Naive B cell (primary cell): ENCODE measurements at places on chromosomes 7 and 10.
A peak's percentile ranks its signal among the peaks of the same experiment; 100 is the strongest.

GRCh38 chr7:157423348-157423747 lies 86.5 kb downstream of the DNAJB6 start:
- DNase-seq = no peak

- DNase-seq = no peak
These were observed 71.0 kb downstream of the CASD1 start for GRCh38 chr7:94580601-94581000.

GRCh38 chr7:114181280-114181679 lies 233.3 kb upstream of the FOXP2 start:
- DNase-seq = no peak

GRCh38 chr10:101355072-101355706 lies 1.2 kb downstream of the BTRC start:
- no peak for DNase-seq

DNA sequence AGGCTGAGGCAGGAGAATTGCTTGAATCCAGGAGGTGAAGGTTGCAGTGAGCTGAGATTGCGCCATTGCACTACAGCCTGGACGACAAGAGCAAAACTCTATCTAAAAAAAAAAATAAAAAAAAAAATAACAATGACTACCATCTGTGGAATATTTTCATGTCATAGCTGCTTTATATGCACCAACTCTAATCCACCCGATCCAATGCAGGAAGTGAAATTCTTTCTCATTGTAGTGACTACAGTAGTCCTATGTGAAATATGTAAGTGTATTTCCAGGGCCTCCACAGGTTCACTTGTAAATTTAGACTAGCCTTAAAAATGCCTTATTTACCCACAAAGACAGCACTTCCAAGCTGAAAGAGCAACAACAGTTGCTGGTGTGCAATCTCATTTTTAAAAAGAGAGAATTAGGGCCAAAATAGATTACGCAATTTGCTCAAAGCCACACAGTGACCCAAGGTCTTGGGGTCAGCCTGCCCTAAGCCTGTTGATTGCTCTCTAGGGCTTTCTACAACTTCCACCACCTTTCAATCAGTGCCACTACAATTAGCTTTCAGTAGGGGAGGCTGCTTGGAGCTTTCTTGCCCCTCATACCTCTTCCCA lies 25.8 kb upstream of the EGFR start:
- DNase-seq = no peak

GRCh38 chr7:1526271-1526754 lies 4.2 kb upstream of the MAFK start:
- no peak for DNase-seq

DNA sequence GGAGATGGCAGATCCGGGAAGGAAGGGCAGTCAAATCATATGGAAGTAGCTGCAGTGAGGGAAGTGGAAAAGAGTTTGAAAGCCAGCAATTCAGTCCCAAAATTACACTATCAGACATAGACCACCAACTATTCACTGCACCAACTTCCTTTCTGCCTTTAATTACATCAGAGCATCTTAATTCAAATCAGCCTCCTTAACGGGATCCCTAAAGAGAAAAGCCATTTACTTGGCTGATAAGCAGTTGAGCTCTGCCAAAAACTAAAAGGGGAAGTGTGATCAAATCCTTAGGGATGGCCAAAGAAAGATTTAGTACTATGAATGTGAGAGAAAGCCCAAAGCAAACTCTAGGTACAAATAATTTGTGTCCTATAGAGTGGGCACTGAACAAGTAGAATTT lies 110.4 kb downstream of the AMPH start:
- no peak for DNase-seq

GRCh38 chr7:31190906-31191305 lies 138.8 kb downstream of the ADCYAP1R1 start:
- DNase-seq = no peak

GRCh38 chr10:76036962-76037361 lies 605.5 kb downstream of the LRMDA start:
- DNase-seq = no peak

DNA sequence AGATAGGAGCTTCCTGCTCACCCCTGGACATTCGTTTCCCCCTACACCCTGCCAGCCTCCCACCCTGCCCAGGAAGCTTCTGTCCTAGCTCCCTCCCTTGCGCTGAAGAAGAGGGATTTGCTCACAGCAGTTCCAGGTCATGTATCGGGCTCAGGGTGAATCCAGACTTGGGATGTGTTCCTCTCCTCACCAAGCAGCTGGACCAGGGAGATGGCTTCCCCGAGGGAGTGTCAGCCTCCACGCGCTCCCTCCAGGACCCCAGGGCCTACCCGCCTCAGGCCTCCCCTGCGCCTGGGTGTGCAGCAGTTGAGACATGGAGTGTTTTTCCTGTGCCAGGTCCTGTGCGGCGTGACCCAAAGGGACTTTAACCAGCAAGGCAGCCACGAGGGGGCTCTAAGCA lies 435.6 kb upstream of the FOXK1 start:
- no peak for DNase-seq

DNA sequence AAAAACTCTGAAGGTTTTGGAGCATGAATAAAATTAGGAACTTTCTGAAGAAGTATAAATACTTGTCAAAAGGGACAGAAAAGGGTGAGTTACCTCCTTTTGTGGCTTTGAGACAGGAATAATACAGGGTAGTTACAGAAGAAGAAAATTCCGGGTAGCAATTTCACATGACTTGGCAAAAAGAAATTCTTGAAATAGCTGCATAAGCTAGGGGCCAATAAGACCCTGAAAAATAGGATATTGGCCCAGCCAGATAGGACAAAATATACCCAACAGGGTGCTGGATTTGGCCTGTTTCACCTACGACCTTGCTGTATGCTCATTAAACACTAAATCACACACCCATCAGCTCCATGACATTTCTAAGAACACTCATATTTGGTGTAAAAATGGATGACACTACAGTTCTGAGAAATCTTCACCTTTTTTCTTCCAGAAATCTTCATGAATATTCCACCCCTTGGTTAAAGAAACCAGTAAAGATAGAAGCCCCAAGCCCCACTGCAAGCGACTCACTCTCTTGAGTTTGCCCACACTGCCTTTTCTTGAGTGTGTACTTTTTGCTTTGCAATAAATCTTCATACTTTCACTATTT lies 362.7 kb downstream of the SEMA3D start:
- DNase-seq = no peak

DNA sequence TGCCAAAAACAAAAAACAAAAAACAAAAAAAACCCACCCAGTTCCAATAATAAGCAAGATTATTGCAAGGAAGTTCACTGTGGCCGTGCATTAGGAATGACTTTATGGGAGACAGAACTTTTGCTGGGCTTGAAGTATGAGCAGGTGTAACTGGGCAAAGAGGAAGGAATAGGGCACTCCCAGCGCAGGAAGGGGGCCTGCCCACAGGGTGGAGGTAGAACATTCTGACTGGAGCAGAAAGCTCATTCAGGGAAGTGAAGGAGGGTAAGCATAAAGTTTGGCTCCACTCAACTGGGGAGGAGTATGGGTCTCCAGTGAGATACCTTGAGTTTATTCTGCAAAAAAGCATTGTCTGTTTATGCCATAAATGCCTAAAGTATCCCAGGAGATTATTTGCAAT lies 42.1 kb upstream of the WIPF3 start:
- no peak for DNase-seq

- no peak for DNase-seq
These were observed 65.6 kb downstream of the FOXI2 start for GRCh38 chr10:127802531-127803095.

DNA sequence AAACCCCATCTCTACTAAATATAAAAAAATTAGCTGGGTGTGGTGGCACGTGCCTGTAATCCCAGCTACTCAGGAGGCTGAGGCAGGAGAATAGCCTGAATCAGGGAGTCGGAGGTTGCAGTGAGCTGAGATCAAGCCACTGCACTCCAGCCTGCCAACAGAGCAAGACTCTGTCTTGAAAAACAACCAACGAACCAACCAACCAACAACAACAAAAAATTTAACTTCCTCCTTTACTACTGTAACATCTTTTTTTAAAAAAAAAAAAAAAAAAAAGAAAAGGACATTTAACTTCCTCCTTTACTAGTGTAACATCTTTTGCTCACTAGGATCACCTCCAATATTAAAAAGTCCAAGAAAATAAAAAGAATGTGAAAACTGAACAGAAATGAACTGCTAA lies 92.3 kb upstream of the TMEM168 start:
- peak; percentile 34 for DNase-seq

- DNase-seq = no peak
These were observed 231.8 kb downstream of the WDR37 start for GRCh38 chr10:1287971-1288401.

GRCh38 chr7:81462672-81463071 lies 307.2 kb downstream of the HGF start:
- DNase-seq = no peak

GRCh38 chr7:139635526-139636302 lies 112.2 kb downstream of the CLEC2L start:
- no peak for DNase-seq

GRCh38 chr7:40843338-40843985 lies 708.7 kb downstream of the SUGCT start:
- DNase-seq = no peak

GRCh38 chr7:24964191-24964590 lies 15.8 kb downstream of the OSBPL3 start:
- DNase-seq = no peak

GRCh38 chr7:45713669-45714520 lies 139.7 kb downstream of the ADCY1 start:
- DNase-seq = no peak

DNA sequence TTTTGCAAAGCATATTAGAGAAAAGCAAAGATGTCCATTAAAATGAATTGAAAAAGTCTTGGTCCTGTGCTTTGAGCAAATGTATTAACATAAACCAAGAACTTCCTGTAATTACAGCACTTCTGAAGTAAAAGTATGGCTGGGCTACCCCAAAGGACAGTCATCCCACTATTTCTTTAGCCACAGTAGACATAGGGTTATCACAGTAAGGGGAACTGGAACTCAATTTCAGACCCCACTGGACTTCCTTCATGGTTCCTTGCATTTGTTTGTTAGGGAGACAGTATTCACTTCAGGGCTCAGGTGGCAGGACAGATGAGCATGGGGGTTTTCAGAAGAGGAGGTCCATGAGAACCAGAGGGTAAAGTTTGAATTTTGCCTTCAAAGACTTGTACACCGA lies 203.1 kb upstream of the PDE1C start:
- DNase-seq = no peak

DNA sequence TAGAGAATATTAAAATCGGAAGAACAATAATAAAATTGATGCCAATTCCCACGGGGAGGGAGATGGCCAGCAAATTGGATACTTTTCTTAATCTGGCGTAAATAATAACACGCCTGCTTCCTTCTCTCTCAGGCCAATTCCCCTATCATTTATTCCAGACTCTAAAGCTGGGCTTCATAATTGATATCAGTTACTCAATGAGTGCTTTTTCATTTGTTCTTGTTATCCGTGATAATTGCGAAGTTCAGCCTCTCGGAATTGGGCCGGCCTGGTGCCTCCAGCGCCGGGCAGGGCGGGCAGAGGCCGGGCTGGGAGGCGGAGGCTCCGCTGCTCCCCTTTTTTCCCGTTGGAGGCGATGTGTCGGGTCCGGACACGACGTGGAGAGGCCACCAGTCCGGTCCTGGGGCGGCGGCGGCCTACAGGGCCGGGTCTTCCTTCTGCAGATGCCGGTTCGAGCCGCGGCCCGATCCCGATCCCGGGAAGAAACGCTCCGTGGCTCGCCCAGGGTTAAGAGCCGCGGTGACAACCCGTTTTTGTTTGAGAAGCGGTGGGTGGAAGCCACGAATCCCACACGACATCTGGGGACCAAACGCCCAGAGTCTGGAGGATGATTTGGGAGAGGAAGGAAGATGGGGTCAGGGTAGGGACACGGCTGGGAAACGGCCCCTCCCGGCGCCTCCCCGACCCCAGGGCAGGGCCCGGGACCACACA lies 13.6 kb downstream of the UNCX start:
- no peak for DNase-seq

DNA sequence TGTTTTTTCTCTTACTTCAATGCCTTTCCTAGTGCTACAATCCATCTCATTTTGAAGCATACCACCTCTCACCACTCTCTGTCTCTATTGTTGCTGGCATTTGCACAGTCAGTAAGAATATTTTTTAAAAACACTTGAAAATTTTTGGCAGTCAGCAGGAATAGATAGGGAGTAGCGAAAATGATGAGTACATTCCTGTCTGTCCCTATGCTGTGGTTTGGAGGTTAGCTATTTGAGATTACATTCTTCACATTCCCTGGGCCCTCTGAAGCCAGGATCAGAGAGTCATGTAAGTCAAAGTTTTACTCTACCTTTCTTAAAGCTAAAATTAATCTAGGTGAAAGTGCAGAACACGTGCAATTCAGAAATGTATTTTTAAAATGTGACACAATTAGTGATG lies 53.0 kb upstream of the MAGI2 start:
- DNase-seq = no peak

DNA sequence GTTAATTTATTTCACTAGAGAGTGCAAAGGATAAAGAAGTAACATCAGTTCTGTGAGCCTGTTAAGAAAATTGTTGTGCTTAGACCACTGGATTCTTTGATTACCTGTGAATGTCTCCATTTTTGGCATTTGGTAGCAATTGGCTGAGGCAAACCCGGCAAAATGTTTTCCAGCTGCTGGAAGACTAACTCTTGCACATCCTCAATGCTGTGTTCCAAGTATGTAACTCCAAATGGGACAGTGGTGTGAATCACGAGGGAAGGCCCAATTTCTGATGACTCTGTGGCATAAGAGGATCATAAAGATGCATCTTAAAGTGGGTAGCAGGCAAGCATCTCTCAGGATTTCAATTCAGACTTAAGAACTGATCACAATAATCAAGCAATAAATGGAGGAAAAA lies 268.8 kb downstream of the RNLS start:
- DNase-seq = no peak

GRCh38 chr10:60374836-60375235 lies 14.8 kb downstream of the ANK3 start:
- no peak for DNase-seq

DNA sequence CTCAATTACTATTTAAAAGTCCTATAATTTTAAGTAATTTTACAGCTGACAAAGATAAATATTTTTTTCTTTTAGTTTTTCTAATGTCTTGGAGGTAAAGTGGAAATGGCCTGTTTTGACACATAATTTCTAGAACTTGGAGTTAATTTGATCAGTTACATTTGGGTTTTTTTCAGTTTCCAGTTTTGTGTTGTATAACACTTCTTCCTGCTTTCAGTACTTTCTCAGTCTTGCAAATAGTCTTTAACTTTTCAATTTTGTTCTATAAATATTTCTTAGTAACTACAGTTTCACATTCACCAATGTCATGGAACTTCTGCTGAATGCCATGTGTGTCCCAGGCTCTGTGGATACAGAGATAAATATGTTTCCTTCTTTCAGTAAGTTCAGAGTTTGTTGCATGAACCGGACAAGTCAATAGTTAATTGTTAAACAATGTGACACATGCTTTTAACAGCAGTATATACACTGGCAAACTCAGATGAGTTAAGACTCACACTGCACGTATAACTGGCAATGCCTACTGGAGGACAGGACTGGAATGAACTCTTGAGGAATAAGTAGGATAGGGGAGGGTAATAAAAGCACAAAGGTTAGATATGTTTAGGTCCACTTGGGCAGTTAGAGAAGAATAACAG lies 4.6 kb downstream of the SHOC2 start:
- no peak for DNase-seq

GRCh38 chr7:154429666-154430404 lies 377.6 kb downstream of the DPP6 start:
- DNase-seq = no peak
